ENCODE measurements at places on chromosomes 6 and 20.

DNA sequence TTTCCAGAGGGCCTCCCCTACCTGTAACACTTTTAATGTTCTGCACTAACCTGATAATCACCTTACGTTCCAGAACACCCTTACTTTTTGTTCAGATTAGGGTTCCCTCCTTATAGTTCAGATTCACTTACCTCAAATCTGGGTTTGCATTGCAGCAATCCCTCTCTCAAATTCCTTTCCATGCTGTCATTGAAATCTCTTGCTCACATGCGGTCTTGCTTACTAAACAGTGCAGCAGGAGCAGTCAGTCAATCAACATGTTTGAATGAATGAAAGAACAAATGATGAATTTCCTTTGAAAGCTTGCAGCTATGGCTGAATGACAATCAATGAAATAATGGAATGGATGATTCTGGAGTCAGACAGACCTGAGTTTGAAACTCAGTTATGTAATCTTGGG, 200.1 kb downstream of the HIVEP2 start:
- no peak for DNase-seq

DNA sequence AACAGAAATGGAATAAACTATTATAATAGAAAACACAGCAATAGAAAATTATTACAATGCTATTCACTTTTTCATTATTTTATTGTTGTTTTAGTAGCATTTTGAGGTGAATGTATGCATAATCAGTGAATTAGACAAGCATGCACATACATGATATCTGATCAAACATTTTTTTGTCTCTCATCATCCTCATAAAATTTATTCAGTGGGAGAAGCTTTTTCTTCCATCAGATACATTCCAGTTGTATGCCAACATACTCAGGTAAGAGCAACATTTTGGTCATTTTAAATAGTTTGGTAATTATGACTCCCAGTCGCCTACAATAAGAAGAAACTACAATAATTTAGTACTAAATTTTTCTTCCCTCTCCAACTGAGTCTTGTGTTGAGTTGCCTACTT, 44.5 kb downstream of the ADGRF1 start:
- no peak for DNase-seq

DNA sequence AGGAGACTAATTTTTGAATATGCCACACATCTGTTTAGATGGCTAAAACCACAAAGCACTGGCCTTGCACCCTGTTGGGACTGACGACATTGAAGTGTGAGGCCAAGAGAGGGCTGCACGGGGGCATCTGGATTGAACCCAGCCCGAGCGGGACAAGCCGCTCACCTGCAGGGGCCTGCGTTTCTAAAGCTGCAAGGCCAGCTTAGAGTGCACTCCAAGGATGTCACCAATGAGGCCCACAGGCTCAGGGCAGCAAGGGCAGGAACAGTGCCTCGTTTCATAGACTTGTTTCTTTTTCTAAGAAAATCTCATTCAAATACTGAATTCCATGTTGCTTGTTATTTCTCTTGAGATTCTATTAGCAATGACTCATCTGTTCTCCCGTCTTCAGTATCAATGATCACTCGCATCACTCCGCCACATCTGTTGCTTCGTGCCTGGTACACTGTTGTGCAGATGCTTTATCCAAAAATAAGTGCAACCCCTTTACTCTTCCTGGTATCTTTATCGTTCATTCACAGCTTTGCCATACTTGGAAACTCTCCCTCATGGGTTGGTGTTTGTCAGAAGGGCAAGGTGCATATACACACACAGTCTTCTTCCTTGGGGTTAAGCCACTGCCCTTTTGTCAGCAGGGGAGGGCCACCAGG, 120.1 kb downstream of the IRF4 start:
- no peak for DNase-seq

DNA sequence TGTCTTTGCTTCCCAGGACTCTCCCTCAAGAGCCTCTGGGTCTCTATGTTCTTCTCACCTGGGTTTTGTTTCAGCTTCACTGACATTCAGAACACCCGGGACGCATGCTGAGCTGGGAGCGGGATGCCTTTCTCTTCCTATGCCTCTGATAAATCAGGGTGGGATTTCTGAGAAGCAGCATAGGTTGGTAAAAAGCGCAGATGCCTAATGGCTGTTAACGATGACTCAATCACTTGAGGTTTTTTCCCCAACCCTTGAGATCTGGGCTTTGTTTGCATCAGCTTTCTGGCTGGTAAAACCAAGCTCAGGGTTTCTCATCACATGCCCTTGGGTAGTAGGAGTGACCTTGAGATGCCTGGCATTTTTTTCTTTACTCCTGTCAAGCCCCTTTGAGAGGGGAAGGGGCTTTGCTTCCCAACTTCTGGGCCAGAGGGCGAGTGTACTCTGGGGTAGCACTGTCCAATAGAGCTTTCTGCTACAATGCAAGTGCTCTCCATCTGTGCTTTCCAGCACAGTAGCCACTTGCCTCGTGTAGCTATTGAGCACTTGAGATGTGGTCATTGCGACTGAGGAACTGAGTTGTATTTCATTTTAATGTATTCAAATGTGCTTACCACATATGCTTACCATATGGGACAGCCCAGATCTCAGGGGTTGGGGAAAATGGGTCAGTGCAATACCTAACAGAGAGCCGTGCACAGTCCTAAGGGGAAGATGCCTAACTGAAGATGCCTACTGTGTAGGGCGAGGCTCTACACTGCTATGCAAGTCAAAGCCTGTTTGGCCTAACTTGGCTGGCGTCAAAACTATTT, 69.1 kb downstream of the PPP1R14C start:
- DNase-seq, result no peak

DNA sequence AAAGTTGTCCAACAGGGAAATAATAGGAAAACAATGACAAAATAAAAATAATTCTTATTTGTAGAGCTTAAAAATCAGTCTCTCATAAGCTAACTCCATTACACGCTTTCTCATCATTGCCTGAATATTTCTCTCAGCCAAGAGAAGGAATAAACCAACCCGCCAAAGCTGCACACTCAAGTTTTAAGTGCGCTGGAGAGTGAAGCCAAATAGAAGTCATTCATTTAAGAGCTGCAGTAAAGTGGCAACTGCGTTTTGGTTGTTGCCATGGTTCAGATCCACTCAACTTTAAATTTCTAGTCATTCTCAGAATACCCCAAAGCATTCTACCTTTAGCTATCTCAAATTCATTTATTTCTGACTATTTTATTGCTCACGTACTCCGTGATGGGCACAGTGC, 230.7 kb downstream of the CBLN4 start:
- no peak for DNase-seq

DNA sequence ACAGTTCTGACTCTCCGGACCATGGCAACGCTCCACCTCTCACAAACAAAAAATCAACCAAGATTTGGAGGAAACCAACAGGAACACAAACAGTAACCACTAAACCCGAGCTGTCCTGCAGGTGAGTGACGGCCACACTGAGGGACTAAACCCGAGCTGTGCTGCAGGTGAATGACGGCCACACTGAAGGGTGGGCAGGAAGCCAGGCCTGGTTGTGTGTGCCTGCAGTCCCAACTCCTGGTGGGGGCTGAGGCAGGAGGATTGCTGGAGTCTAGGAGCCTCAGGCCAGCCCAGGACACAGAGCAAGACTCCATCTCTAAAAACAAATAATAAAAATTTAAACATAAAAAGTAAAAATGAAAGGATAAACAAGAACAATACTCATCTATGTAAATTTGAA, 80.6 kb downstream of the TAF4 start:
- no peak for DNase-seq

DNA sequence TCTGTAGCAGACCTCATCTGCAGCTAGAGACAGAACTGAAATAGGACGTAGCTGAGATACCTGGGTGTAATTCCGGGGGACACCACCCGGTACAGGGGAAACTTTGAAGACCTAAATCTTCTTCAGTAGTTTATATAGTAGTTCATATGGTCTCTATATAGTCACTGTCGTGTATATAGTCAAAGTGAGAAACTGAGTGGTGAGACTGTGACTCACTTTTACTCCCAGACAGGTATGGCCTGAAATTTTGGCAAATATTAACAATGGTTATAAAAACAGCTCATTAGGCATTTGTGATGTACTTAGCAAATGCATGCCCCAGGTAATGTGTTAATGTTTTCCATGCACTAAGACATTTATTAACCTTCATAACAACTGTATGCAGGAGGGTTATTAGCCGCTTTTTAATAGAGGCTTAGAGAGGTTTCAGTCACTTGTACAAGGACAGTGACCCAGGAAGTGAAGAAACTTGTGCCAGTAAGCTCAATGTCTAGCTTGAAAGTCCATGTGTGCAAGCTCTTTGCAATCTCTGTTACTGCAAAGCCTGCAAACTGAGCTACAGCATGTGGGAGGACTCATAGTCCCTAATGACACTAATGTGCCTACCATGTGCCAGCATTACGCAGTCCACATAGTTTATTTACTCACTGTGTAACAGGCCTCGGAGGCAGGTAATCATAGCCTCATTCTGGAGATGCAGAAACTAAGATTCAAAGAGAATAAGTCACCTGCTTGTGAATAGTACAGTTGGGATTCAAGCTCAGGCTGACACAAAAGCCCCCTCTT, 165.4 kb upstream of the CHD6 start:
- no peak for DNase-seq

- DNase-seq, result no peak
Observed at GRCh38 chr6:135731116-135731515, 120.4 kb upstream of the PDE7B start.

DNA sequence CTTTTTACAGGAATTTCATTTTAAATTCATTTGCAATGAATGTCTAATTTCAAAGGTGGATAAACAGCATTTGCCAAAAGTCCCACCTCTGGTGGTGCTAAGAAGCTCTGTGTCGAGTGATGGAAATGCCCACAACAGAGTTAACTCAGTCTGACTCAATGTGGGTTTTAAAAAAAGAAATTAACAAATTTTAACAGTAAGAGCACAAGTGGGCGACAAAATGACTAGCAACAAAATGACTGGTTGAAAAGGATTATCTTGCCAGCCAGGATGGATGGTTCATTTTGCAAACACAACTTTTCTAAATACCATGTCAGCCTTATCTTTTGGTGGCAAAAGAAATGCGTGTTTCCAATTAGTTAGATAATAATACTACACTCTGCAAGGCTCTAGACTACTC, 14.3 kb upstream of the TAGAP start:
- no peak for DNase-seq
